ENCODE measurements at places on chromosomes 7 and 10.

GRCh38 chr7:70594170-70594569, 537.8 kb upstream of the GALNT17 start:
- no peak for DNase-seq

- DNase-seq, result peak; percentile 57
These were observed 1.3 kb downstream of the HOXA7 start for GRCh38 chr7:27154901-27155815.

DNA sequence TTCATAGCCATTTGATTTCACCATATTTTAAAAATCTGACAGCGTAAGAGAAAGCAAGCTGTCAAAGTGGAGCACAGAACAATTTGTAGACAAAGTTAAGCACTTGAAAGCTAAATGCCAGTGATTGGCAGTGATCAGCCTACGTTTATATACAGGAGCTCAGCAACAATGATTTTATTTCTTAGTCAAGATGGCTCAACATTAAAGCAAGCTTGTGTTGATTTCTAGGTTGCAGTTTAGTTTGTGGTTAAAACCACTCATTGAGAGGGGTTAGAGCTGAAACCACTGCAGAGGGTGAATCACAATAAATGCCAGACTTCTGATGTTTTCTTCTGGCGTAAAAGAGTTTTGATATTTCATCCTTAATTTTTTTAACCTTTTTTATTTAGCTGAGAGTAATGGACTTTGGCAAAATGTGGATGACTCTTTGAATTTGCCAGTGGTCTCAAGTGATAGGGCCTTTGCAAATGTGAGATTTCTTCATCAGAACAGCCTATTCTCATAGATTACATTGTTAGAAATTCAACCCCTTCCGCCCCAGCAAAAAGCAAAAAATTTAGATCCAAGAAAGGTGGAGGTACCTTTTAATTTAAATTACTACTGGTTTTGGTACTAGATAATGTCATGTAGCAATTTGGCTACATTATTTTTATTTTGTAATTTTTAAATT, 73.8 kb downstream of the SHOC2 start:
- no peak for DNase-seq

DNA sequence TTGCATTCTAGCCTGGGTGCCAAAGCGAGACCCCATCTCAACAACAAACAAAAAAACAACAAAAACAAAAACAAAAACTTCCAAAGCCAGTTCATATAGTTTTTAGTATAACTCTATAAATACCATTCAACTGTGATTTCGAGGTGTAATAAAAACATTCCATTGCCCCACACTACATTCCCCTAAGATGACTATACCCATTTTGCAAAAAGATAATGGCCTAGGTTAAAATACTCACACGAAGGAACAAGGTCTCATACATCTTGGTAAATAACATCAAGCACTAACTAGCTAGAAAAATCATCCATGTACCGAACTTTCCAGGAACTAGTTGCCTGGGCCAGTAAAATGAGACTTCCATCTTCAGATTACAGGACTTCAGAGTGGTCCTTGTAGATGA, 55.4 kb downstream of the GLI3 start:
- no peak for DNase-seq

DNA sequence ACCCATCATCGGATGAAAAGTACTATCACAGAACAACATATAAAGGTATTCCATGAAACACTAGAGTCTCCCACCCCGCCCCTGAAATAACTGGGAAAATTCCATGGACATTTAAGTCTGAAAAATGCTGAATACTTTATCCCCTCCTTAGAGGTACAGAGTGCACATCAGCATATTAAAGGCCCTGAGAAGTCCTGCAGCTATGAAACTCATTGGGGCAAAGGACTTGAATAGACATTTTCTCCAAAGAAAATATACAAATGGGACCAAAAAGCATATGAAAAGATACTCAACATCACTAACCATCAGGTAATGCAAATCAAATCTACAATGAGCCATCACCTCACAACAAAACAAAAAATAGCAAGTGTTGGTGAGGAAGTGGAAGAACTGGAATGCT, 18.9 kb downstream of the XPNPEP1 start:
- DNase-seq, result no peak

Measured in activated CD8-positive, alpha-beta memory T cell treated with anti-CD3 and anti-CD28 coated beads, Interleukin-2, amount 50 U/mL, for 4 hours (primary cell).